ENCODE measurements at places on chromosomes 2 and 18.

DNA sequence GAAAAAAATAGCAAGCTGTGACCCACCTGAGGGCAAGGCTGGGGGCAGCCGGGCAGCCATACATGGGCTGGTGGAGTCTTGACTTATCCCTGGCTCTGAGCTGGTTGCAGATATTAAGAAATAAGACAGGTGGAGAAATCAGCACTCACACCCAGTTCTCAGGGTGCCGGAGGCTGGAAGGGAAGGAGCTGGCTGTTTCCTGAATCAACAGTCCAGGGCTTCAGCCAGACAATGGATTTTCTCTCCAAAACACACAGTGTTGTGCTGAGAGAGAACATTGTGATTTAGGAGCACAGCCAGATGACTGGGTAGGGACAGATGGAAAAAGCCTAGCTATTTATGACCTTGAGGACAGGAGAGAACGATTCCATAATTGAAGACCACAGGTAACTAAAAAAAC, 208.8 kb downstream of the LDLRAD4 start:
- no peak for DNase-seq

DNA sequence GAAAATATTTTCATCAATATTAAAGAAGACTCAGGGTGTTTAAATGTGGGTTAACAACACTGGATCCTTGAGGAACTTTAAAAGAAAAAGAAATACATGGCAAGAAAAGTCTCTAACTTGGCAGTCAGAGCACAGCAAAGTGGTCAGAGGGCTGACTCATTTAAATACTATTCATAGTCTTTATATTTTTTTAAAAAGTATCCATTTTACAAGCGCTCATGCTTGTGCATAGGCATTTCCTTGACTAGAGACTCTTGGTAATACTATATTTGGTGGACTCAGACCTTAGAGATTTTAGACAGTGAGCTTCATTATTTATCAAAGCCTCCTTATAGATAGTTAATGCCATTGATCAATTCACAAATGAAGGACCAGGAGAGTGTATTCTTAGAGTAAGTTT, 110.2 kb downstream of the ABCA12 start:
- DNase-seq, result no peak

GRCh38 chr2:54088191-54088634, 27.2 kb upstream of the ACYP2 start:
- no peak for DNase-seq

DNA sequence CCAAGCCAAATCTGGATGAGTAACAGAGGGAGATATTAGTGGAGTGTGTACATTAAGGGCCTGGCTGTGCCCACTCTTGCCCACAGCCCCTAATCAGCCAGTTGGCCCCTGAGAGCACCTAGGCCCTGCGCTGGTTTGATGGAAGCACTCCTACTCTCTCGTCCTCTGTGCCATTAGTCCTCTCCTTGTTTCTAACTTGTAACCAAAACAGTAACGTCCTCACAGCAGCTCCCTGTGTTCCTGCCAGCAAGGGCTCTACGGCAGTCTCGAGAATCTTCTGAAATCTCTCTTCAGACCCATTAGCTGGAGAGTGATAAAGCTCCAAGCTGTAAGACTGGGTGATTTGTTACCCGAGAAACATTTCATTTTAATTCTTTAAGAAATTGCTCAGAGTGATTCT, 76.1 kb downstream of the LRRC30 start:
- no peak for DNase-seq

GRCh38 chr2:130963849-130964793, 127.4 kb downstream of the ARHGEF4 start:
- peak; percentile 59 for DNase-seq

- DNase-seq, result no peak
Observed at GRCh38 chr18:45962461-45962860, 4.7 kb downstream of the EPG5 start.

DNA sequence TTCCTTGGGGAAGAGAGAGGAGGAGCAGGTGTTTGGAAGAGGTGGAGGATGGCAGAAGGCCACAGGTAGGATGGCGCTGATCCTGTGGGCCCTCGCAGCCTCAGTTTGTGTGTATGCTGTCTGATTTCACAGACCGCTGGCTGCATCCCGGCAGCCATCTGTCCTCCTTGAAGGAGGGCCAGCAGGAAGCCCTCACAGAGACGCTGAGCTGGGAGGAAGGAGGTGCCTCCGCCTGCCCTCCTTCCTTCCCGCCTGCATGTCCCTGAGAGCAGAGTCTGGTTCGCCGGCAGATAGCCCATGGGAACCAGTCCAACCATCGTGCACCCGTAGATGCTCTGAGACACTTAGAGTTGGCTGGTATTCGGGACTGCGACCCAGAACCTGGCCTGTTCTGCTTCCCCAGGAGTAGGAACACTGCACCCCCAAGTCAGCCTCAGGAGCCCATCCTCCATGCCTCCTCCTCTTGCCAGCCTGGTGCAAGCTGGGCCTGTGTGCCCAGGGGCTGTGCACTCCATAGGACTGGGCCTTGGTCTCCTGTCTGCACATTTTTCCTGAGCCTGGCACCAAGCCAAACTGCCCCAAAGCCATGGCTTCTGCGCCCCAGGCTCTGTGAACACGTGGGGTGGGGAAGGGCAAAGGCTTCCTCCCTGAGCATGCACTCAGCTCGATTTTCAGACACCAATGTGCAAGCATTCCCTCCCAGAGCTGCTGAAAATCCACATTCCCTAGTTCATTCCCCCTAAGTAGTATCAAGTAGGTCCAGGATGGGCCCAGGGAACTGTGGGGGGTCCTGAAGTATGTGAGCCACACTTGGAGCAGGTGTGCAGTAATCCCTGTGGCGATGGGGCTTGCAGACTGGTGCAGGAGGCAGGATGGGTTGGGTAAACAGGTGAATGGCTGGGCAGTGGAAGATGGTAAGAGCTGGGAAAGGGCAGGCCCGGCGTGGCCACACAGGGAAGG, 115.6 kb downstream of the SEPTIN10 start:
- peak; percentile 16 for DNase-seq

GRCh38 chr2:99659874-99660273, 170.1 kb upstream of the REV1 start:
- no peak for DNase-seq

- DNase-seq, result no peak
Observed at GRCh38 chr2:151922845-151923666, 94.8 kb upstream of the ARL5A start.

- DNase-seq, result no peak
Observed at GRCh38 chr2:23419171-23420090, 34.5 kb downstream of the KLHL29 start.

- no peak for DNase-seq
Observed at GRCh38 chr2:122692400-122693083, 937.1 kb downstream of the TSN start.

DNA sequence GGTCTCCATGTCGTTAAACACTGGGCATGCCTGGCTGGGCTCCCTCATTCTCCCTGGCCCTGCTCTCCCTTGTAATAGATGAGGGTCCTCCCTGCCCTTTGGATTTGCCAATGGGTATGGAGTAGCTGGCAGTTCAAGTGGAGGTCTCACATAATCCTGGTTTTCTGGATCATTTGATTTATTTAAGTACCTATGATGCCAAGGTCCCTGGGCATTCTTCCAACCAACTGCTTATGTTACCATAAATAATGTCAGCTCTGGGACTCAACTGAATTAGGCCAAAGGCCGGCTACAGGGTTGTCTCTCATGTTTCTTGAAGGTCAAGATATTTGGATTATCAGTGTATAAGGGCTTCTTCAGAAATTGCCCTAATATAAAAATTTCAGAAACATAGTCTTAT, 104.9 kb upstream of the LYPD6 start:
- no peak for DNase-seq

DNA sequence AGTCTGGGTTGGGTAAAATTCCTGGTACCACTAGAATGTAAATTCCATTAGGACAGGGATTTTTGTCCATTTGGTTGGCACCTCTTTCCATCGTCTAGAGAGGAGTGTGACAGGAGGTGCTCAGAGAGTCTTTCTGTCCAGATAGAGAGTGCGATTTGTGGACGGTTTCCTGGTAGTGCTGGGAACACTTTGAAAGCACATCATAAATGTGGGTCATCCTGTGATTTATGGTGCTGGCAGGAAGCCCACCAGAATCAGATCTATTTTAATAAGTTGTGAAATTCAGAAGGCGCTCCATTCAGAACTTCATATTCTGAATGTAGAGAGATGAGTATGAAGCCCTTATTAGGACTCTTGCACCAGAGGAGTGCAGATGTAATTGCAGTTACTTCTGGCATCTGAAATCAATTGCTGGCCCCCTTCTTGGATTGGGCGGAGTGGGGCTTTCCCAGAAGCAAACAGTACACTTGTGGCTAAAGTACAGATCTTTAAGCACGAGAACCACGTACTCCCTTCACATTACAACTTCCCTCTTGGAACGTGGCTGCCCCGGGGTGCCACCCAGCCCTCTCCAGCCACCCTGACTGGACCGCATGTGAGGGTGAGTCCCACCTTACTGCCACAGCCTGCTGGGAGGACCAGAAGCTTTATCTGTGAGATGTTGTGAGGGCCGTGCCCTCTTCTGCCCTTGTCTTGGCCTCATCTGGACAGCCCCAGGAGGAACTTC, 243.2 kb downstream of the MYO3B start:
- DNase-seq, result no peak

DNA sequence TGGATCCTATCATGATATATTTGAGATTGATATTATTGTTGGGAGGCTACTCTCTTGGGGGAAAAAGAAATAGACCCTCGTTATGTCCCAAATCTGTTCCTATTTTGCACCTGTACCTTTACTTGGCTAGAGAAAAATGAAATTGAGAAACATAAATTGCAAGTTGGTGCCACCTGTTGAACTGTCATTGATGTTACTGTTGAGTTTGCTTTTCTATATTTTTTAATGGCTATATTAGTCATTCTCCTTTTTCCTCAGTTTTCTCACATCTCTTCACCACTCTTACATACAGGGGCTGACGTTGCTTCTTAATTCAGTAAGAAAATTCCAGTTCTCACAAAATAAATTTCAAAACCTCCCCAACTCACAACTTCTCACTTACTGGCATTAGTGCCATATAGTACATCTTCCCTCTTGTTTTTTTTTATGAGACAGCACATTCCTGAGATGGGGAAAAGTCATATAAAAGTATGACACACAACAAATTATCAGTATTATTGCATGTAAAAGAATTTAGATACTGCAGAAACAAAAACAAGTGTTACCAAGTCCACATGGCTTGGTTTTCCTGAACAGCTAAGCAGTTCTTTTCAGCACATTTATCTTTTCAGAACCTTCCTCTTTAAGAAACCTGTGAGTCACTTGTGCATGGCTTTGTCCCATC, 348.3 kb upstream of the DSEL start:
- no peak for DNase-seq

DNA sequence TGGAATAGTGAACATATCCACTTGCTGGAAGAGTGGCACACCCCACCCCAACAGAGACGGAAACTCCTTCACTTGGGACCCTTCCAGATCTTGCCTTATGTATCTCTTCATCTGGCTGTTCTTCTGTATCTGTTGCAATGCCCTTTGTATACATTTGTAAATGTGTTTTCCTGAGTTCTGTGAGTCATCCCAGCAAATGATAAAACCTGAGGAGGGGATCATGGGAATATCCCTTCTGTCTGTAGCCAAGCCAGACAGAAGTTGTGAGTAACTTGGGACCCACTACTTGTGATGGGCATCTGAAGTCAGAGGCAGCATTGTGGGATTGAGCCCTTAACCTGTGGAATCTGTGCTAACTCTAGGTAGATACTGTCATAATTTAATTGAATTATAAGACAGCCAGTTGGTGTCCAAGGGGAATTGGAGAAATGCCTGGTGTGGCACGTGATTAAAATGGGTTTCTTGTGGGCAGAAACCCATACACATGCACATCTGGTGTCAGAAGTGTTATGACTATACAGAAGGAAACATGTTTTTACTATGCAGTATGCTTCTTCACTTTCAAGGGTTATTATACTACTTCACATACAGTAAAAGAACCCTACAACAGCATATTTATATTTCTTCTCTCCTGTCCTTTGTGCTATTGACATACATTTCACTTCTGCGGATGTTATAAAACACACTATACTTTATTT, 32.3 kb upstream of the TMEM247 start:
- DNase-seq, result no peak

DNA sequence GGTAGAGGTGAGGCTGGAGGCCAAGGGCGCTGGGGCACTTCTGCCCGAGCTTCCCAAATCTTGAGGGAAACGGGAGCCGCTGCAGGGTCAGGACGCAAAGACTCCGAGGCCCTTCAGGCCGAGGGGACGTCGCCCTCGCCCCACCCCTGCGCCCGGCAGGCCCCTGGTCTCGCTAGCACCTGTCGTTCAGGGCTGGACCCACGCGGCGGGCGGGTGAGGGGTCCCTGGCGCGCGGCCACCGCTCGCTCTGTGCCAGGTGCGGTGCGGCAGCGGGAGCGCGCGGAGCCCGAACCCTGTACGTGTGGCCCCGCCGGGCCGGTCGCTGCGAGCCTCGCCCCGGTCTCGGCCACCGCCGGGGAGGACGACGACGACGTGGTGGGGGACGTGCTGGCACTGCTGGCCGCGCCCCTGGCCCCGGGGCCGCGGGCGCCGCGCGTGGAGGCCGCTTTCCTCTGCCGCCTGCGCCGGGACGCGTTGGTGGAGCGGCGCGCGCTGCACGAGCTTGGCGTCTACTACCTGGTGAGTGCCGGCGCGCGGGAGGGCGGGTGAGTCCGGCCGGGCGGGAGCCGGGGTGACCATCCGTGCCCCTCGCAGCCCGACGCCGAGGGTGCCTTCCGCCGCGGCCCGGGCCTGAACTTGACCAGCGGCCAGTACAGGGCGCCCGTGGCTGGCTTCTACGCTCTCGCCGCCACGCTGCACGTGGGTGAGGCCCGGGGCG, 4.9 kb downstream of the ERFE start:
- DNase-seq, result no peak

GRCh38 chr18:54031243-54031642, 193.2 kb downstream of the MBD2 start:
- DNase-seq, result no peak

GRCh38 chr2:207879536-207879935, 109.8 kb upstream of the FZD5 start:
- DNase-seq, result no peak

- DNase-seq, result peak; percentile 25
Observed at GRCh38 chr2:189347540-189347939, 93.7 kb upstream of the WDR75 start.

- DNase-seq, result no peak
Observed at GRCh38 chr2:8750221-8750620, 68.4 kb downstream of the ID2 start.

DNA sequence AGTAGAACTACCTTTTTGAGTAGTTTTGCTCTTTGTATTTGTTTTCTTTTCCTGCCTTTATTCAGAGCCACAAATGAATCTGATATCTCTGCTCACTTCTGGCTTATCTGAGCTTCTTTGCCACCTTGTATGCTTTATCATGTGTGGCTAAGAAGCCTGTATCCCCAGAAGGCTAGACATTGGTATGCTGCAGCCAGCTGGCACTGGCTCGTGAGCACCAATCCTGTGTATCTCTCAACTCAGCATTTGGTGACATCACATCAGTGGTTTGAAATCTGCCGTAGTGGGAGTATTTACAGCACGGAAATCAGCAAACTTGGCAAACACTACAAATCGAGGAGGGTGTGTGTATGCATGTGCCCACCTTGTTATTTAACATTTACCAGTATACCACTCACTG, 183.7 kb upstream of the LHCGR start:
- no peak for DNase-seq

GRCh38 chr2:222561151-222561550, 94.7 kb downstream of the FARSB start:
- DNase-seq, result no peak
